Activated CD4-positive, alpha-beta T cell treated with anti-CD3 and anti-CD28 coated beads, Interleukin-2, amount 10 ng/mL, durations not matched to agents 24 days and 14 days (primary cell): ENCODE measurements at places on chromosomes 11 and 22. TPM values are rescaled to one million over a fixed set of nuclear protein-coding genes. Genes with fewer than 3 reads are reported as not detected.

DNA sequence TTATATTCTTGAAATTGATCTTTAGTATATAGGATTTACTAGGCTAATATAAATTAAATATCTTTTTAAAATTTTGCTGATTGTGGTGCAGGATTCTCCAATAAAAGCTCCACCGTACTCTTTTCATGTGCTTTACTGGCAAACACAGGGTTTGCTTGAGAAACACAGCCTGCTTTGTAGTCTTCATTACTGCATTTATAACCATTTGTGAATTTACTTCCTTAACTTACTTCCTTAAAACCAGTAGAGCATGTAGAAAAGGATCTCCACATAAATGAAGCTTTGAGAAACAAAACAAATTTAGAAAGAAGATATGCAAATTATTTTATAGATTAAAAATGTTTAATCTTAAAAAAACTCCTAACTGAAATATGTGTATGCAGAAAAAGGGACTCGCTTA lies 28.8 kb downstream of the SWAP70 start:
- no peaks in the 10 kb centered on the region for H3K27me3 ChIP-seq
- no peak overlapping the region for H3K4me3 ChIP-seq
- peaks cover 3% of the 10 kb centered on the region for H3K4me1 ChIP-seq
- H3K36me3 ChIP-seq: peaks cover 14% of the 10 kb centered on the region
- H3K27ac ChIP-seq: no peak overlapping the region

DNA sequence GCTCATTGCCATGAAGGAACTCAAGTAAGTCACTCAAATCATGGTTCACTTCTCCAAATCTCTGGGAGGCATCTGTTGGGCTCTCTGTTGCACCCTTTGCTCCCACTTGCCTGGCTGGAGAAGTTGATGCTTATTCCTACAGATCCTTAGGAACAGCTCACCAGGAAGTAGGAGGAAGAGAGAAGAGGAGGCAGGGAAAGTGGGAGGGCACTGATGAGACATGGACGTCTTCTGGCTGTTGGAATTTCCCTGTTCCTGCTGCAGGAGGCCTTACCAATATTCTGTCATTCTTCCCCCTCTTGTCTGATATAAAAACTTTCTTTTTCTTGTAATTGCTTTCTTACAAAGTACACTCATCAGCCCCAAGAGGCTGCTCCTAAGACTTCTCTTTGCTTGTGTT lies 13.6 kb downstream of the POLR2F start:
- H3K27ac ChIP-seq: no peak overlapping the region
- no peaks in the 10 kb centered on the region for H3K27me3 ChIP-seq
- H3K4me3 ChIP-seq: no peak overlapping the region
- H3K36me3 ChIP-seq: peaks cover 34% of the 10 kb centered on the region

- no peaks in the 10 kb centered on the region for H3K4me1 ChIP-seq
- no peak overlapping the region for H3K27ac ChIP-seq
- H3K36me3 ChIP-seq: no peaks in the 10 kb centered on the region
- H3K4me3 ChIP-seq: no peak overlapping the region
Observed at GRCh38 chr11:131663405-131664200, 293.2 kb downstream of the NTM start.

- no peak for DNase-seq
- no peaks in the 10 kb centered on the region for H3K27me3 ChIP-seq
- no peak overlapping the region for H3K4me3 ChIP-seq
- H3K27ac ChIP-seq: no peak overlapping the region
- no peaks in the 10 kb centered on the region for H3K4me1 ChIP-seq
Observed at GRCh38 chr11:30424321-30424720, 101.4 kb downstream of the ARL14EP start.

- no peak for DNase-seq
- H3K4me3 ChIP-seq: no peak overlapping the region
- no peaks in the 10 kb centered on the region for H3K27me3 ChIP-seq
- peaks cover 14% of the 10 kb centered on the region for H3K4me1 ChIP-seq
- no peak overlapping the region for H3K27ac ChIP-seq
Observed at GRCh38 chr11:110366291-110366690, 63.5 kb upstream of the FDX1 start.

GRCh38 chr11:130442737-130443136 lies 5.7 kb upstream of the ADAMTS15 start:
- DNase-seq: no peak
- H3K27ac ChIP-seq: no peak overlapping the region
- no peak overlapping the region for H3K4me3 ChIP-seq

- H3K27ac ChIP-seq: peak overlapping the region; percentile 86
- peak overlapping the region; percentile 87 for H3K4me3 ChIP-seq
- peaks cover 32% of the 10 kb centered on the region for H3K4me1 ChIP-seq
- H3K36me3 ChIP-seq: peaks cover 35% of the 10 kb centered on the region
Observed at GRCh38 chr11:47981667-47982404, 1.5 kb downstream of the PTPRJ start.

- H3K4me1 ChIP-seq: no peaks in the 10 kb centered on the region
- no peak overlapping the region for H3K27ac ChIP-seq
- DNase-seq: no peak
- H3K36me3 ChIP-seq: no peaks in the 10 kb centered on the region
Observed at GRCh38 chr11:75465701-75466531, 32.9 kb upstream of the KLHL35 start.

DNA sequence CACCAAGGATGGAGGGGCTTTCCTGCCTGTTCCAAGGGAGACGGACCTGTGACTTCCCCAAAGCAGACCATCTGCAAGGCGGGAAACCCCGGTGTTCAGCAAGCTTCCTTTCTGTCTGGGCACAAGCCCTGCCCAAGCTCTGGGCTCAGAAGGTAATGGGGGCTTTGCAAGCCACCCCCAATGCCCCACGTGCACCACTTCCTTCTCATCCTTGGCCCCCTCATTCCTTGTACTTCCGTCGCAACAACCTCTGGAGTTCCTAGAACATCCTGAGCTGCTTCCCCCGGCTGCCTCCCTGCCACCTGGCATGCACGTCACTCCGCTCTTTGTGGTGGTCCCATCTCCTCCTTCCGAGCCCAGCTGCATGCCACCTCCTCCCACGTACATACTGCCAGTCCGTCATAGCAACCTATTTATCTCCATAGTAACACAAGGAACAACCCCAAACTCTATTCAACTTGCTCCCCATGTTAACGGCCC lies 3.9 kb downstream of the MYEOV start:
- H3K27ac ChIP-seq: peak overlapping the region; percentile 91
- H3K4me3 ChIP-seq: peak overlapping the region; percentile 61

GRCh38 chr11:35011944-35012343 lies 95.5 kb downstream of the PDHX start:
- DNase-seq: no peak
- H3K4me3 ChIP-seq: peak overlapping the region; percentile 73
- H3K36me3 ChIP-seq: peaks cover 4% of the 10 kb centered on the region
- H3K4me1 ChIP-seq: peaks cover 48% of the 10 kb centered on the region
- peaks cover 16% of the 10 kb centered on the region for H3K27me3 ChIP-seq

GRCh38 chr22:28183078-28183860 lies 264.2 kb upstream of the PITPNB start:
- H3K27me3 ChIP-seq: peaks cover 11% of the 10 kb centered on the region
- no peak overlapping the region for H3K4me3 ChIP-seq
- H3K4me1 ChIP-seq: no peaks in the 10 kb centered on the region
- H3K36me3 ChIP-seq: no peaks in the 10 kb centered on the region
- H3K27ac ChIP-seq: no peak overlapping the region
- no peak for DNase-seq

- H3K27ac ChIP-seq: no peak overlapping the region
- H3K4me1 ChIP-seq: peaks cover 5% of the 10 kb centered on the region
- H3K4me3 ChIP-seq: no peak overlapping the region
- H3K36me3 ChIP-seq: no peaks in the 10 kb centered on the region
- peaks cover 45% of the 10 kb centered on the region for H3K27me3 ChIP-seq
Observed at GRCh38 chr11:119744577-119744976, 15.6 kb upstream of the NECTIN1 start.

- no peak overlapping the region for H3K27ac ChIP-seq
- DNase-seq: no peak
- H3K36me3 ChIP-seq: no peaks in the 10 kb centered on the region
- no peak overlapping the region for H3K4me3 ChIP-seq
- H3K27me3 ChIP-seq: peaks cover 3% of the 10 kb centered on the region
Observed at GRCh38 chr11:130472434-130472961, 24.1 kb downstream of the ADAMTS15 start.

DNA sequence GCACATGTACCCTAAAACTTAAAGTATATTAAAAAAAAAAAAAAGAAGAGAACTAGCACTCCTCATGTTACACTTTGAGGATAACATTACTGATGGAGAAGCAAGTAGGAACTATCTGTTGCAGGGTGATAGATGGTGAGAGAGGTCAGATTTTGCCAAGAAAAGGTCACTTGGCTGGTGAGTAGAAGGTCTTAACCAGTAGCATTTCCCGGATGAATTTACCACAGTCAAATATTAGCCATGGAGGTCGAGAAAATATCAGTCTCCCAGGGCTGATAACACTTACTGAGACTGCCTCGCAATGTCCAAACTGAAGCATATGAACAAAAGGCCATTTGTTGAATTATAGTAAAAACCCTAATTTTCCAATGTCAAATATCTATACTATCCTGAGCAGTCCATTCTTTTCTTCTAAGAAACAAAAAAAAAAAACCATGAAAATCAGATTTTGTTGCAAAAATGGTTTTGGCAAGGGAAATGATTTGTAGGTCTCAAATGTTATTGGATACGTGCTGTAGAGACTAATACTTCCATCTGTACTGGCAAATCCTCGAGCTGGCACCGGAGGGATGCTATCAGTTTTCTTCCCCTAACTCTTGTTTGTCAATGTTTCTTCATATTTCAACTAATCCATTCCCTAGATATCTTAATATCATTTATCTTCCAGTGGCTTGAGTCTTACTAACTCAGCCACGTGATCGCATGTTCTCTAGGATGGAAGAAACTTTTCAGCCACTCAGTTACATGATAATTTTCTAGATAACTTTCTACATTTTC lies 14.5 kb upstream of the BBOX1 start:
- no peak overlapping the region for H3K4me3 ChIP-seq
- no peaks in the 10 kb centered on the region for H3K27me3 ChIP-seq
- H3K4me1 ChIP-seq: no peaks in the 10 kb centered on the region
- no peak overlapping the region for H3K27ac ChIP-seq
- no peak for DNase-seq

- H3K36me3 ChIP-seq: no peaks in the 10 kb centered on the region
- H3K27me3 ChIP-seq: peaks cover 27% of the 10 kb centered on the region
- peak; percentile 91 for DNase-seq
- H3K27ac ChIP-seq: no peak overlapping the region
- peaks cover 43% of the 10 kb centered on the region for H3K4me1 ChIP-seq
Observed at GRCh38 chr22:17120281-17120680, 879 bp downstream of the TMEM121B start.

GRCh38 chr11:55795256-55795655 lies at the start of gene OR5D14:
TSS of gene OR5D14 (plus strand) at chr11:55795556. CDS start at chr11:55795556, 0 bp downstream.
- no peak for DNase-seq
- no peaks in the 10 kb centered on the region for H3K27me3 ChIP-seq
- no peak within 1 kb of the TSS for H3K4me3 ChIP-seq
- H3K27ac ChIP-seq: no peak within 1 kb of the TSS

DNA sequence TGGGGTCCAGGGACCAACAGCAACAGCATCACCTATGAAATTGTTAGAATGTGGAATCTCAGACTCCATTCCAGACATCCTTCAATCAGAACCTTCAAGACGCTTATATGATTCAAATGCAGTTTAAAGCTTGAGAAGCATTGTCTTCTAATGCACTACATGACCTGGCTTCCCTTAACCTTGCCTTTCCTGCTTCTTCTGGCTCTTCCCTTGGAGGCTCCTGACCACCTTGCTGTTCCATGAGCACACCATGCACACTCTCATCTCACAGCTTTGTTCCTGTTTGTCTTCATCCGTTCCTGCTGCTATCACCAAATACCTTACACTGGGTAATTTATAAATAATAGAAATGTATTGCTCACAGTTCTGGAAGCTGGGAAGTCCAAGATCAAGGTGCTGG lies 26.1 kb downstream of the ZC3H12C start:
- H3K27me3 ChIP-seq: peaks cover 10% of the 10 kb centered on the region
- H3K27ac ChIP-seq: no peak overlapping the region
- H3K4me1 ChIP-seq: no peaks in the 10 kb centered on the region
- no peak overlapping the region for H3K4me3 ChIP-seq
- DNase-seq: no peak
- H3K36me3 ChIP-seq: no peaks in the 10 kb centered on the region

GRCh38 chr11:110038201-110038600 lies 55.0 kb upstream of the ZC3H12C start:
- H3K4me3 ChIP-seq: no peak overlapping the region
- H3K27ac ChIP-seq: no peak overlapping the region
- no peak for DNase-seq

- no peak overlapping the region for H3K27ac ChIP-seq
- H3K27me3 ChIP-seq: no peaks in the 10 kb centered on the region
- no peak for DNase-seq
- peaks cover 54% of the 10 kb centered on the region for H3K36me3 ChIP-seq
Observed at GRCh38 chr22:26466196-26466595, 17.4 kb downstream of the HPS4 start.

DNA sequence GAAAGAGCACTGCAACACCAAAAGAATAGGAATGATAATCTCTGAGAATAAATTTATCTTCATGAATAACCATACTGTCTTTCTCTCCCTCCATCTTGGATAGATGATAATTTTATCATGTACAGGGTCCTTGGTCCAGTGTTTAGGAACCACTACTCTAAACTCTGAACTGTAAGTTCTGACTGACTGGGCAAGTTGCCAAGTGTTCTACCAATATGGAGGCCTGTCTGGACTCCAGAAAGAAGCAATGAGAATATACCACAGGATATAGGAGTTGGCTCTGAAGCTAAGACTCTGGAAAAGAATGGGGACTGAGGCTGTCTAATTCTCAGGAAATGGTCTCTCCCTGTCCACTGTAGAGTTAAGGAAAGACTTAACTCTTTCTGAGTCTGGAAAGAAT lies 1.5 kb downstream of the FHIP1B start:
- no peaks in the 10 kb centered on the region for H3K27me3 ChIP-seq
- H3K27ac ChIP-seq: no peak overlapping the region
- no peak for DNase-seq
- H3K4me3 ChIP-seq: peak overlapping the region; percentile 51

- H3K27ac ChIP-seq: no peak overlapping the region
- peaks cover 20% of the 10 kb centered on the region for H3K27me3 ChIP-seq
- DNase-seq: peak; percentile 43
- no peak overlapping the region for H3K4me3 ChIP-seq
Observed at GRCh38 chr22:22097727-22098228, 115.2 kb upstream of the TOP3B start.

Gene KLHL35
- 1.7 and 2.0 TPM in 2 replicates for total RNA-seq

Gene EHF
- not detected in 2 replicates for total RNA-seq

Gene SMARCB1
- total RNA-seq: 89.9 and 92.2 TPM in 2 replicates

Gene SLC25A18
- not detected in 2 replicates for total RNA-seq

Gene PITPNB
- total RNA-seq: 148 TPM in 2 replicates

Gene LDLRAD3
- 0.54 and 1.4 TPM in 2 replicates for total RNA-seq

Gene CDC42EP2
- total RNA-seq: 3.0 and 3.4 TPM in 2 replicates

Gene FOLR3
- total RNA-seq: not detected in 2 replicates

Gene SMC1B
- 0.56 and 0.59 TPM in 2 replicates for total RNA-seq

Gene DEUP1
- total RNA-seq: not detected in 2 replicates

Gene GSTT2B
- 0.36 TPM in 1 of 2 replicates, not detected in the other for total RNA-seq
